ENCODE measurements at places on chromosomes 3 and 15.

GRCh38 chr3:48997102-48997635 lies 7.1 kb downstream of the P4HTM start:
- DNase-seq = no peak

DNA sequence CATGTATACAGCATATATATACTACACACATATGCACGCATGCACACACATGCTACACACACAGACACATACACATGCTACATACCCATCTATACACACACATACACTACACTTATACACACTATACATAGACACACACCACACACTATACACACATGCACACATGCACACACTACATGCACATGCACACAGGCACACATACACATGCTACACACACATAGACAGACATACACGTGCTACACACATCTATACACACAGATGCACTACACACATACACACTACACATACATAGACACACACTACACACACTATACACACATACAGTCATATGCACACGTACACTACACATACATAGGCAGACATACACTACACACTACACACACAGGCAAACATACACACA lies 51.2 kb upstream of the PRR20G start:
- DNase-seq = no peak

DNA sequence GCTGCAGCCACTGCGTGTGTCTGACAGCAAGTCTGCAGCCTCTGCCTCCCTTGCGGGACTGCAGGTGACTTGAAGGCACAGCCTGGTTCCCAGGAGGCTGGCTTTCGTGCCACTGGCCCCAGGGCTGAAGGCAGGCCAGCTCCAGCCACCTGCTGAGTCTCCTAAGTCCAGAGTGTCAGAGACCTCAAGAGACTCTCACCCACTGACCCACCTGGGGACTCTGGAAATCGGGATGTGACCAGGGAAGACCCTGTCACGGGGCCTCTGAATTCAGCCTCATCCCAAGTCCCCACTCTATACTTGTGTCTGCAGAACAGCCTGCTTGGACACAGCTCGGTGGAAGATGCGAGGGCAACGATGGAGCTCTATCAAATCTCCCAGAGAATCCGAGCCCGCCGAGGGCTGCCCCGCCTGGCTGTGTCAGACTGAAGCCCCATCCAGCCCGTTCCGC lies 16.3 kb downstream of the ISG20 start:
- no peak for DNase-seq

DNA sequence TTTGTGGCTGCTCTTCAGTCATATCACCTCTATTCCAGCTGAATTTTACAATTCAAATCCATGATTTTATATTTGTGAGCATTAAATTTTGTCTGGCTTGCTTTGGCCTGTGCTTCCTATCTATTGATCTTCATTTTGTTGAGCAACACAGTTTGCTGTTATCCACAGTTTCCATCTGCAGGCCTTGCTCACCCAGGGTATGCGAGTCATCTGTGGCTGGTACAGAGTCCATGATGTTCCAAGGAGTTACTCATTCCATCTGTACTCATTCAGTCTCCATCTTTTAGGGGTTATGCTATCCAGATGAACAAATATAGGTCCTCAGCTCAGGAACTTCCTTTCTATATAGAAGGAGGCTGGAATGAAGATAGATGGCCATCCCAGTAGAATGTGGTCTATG lies 70.1 kb upstream of the CCK start:
- no peak for DNase-seq

GRCh38 chr3:177852001-177852807 lies 654.9 kb upstream of the TBL1XR1 start:
- no peak for DNase-seq

- no peak for DNase-seq
Measured at GRCh38 chr3:33044676-33045075, 52.3 kb downstream of the GLB1 start.

GRCh38 chr15:89820666-89821611 lies 6.3 kb upstream of the ANPEP start:
- DNase-seq = no peak

GRCh38 chr3:184322731-184323487 lies 8.5 kb downstream of the EIF4G1 start:
- no peak for DNase-seq

- no peak for DNase-seq
Measured at GRCh38 chr3:128814060-128814459, 65.4 kb upstream of the ACAD9 start.

DNA sequence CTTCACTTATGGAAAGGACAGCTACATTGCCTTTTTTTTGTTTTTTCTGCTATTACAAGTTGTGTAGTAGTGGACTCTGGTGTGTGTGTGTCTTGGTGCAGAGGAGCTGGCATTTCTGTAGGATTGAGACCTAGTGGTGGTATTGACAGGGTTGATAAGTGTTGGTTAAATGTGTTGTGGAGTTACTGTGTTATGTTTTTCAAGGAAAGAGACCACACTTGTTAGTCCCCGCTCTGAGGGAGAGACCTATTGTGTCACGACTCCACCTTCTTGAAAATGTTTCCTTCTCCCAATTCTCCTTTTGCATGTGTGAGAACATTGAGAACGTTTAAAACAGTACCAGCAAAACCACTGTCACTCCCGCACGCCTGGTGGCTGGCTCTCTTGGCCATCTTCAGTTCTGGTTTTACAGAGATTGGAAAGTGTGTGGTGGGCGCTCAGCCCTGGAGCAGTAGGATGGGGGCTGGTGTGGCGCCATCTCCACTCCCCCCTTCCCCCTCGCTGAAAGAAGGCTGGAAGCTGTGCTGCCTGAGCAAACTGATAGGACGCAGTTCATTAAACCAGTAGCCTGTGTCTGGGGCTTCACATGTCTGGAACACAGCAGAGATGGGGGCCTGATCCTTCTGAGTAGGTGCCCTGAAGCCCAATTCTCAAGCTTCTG lies 5.5 kb downstream of the KLF13 start:
- peak; percentile 34 for DNase-seq

GRCh38 chr15:29063646-29064045 lies 177.9 kb downstream of the APBA2 start:
- no peak for DNase-seq

Measured in stimulated activated CD4-positive, alpha-beta T cell treated with anti-CD3 and anti-CD28 coated beads, Interleukin-2, amount 100 ng/mL, for 24 hours (primary cell).